ENCODE measurements at places on chromosomes 4 and X.
A peak's percentile ranks its signal among the peaks of the same experiment; 100 is the strongest.

GRCh38 chr4:15159477-15160019 is 157.3 kb downstream of the CPEB2 start:
- no peak for DNase-seq

GRCh38 chr4:8083086-8083825 is 75.4 kb downstream of the ABLIM2 start:
- no peak for DNase-seq

- no peak for DNase-seq
Measured at GRCh38 chr4:122777846-122778673, 45.6 kb downstream of the BBS12 start.

DNA sequence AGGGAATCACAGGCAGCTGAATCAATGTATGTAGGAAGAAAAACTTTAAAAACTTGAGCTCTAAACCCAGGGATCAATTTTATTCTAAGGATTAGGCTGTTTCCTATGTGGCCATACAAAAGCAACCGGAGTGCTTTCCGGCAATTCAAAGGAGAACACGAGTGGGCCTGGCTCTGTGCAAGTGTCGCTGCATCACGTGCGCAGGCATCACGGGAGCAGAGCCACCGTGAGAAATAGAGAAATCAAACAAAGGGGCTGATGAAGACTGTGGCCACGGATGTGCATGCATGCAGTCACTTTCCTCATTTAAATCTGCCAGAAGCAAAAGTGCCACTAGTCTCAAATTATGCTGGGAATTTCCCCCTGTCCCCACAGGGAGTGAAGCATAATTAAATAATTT is 196.9 kb downstream of the NSUN7 start:
- no peak for DNase-seq

DNA sequence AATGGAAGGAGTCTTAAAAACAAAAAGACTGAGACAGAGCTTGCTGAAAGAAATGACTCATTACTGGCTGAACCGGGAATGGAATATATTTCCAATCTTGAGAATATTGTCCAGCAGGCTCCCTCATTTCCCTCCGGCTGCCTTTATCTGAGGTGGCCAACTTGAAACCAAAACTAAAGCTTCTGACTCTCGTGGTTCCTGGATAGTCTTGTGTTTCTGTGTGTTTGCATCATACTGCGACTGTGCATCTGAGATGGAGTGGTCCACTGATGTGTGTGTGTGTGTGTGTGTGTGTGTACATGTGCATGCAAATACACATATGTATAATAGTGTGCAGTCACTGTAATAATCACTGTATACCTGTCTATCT is 145.6 kb upstream of the SCML1 start:
- peak; percentile 16 for DNase-seq

DNA sequence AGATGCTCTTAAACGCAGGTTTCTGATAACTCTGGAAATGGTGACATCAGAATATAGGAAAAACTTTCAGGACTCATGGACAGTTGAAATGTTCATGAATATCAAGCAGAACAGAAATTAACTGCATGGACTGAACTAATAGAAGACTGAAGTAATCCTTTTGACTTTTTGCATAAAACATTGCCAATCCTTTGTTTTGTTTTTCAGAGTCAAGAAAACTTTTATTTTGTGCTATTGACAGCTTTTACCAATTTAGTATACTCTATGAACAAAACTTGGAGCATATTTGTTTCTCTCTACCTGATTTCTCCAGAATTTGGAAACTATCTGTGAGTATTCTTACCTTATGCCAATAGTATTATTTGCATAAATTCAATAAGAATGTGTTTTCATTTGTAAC is 61.2 kb upstream of the HMX1 start:
- DNase-seq = no peak

- peak; percentile 60 for DNase-seq
Measured at GRCh38 chr4:76980261-76980660, 30.7 kb downstream of the SEPTIN11 start.

DNA sequence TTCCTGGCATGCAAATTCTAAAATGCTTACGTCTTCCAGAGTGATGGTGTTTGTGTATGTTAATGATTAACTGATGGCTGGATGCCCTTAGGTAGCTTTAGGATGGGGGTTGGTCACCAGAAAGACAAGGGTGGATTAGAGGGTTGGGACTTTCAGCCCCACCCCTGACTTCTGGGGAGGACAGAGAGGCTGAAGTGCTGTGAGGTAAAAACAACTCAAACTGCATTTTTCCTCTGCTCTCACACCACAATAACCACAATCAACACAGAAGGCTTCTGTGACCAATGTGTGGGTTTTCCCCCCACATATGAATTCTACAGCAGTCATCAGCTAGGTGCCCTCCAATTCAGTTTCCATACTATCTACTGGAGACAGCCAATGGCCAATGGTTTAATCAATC is 18.7 kb upstream of the DDIT4L start:
- DNase-seq = no peak

GRCh38 chr4:143736861-143737260 is 36.4 kb upstream of the FREM3 start:
- DNase-seq = no peak

DNA sequence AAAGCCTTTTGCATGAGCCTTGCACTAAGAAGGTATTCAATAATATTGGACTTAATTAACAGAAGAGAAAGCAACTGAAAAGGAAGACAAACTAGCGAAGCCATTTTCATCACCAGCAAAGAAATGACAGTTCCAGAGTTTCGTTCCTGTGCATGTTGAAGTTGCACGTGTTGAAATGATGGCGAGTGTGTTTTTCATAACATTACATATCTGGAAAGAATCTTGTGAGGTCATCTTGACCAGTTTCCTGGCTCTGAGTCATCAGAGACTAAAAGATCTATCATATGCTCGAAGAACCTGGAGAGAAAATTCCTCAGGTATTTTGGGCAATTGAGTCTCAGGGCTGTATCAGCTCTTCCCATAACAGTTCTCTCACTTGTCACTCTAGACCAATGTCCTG is 106.2 kb upstream of the MAML3 start:
- DNase-seq = peak; percentile 35

- DNase-seq = no peak
Measured at GRCh38 chrX:133579631-133580030, 164.3 kb upstream of the GPC4 start.

All from suppressor macrophage treated with lipopolysaccharide for 4 hours (primary cell).